ENCODE measurements at places on chromosomes 5 and 9. TPM values are rescaled to one million over a fixed set of nuclear protein-coding genes. Genes with fewer than 3 reads are reported as not detected.

SLC27A4 gene
- total RNA-seq, result 14.4 TPM

ADAMTS6 gene
- total RNA-seq, result 3.2 TPM

TNC gene
- total RNA-seq, result not detected

ABLIM3 gene
- total RNA-seq, result not detected

ARID3C gene
- not detected for total RNA-seq

MRPS30 gene
- total RNA-seq, result 41.8 TPM

PLPP7 gene
- 0.39 TPM for total RNA-seq

CBY3 gene
- not detected for total RNA-seq

DNA sequence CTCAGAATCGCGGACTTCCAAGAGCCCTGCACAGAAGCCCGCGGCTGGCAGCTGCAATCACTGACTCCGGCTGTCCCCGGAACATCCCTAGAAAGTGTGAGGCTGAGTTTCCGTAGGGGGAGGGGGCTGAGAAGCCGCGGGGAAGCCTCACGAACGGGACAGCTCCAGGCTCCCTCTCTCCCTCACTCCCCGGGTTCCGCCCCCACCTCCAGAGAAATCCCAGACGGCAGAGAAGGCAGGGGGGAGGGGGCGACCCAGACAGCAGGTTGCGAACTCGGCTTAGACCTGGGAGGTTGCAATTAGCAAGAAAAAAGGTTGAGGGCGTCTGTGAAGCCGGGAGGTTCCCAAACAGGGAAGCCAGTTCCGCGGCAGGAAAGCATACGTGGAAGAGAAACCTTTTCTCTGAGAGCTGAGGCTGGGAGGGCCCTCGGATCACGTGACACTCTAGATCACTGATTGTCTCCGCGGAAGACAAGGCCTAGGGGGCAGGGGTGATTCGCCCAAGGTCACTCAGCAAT lies 73.8 kb upstream of the CPLX2 start:
- H3K27ac ChIP-seq, result no peak overlapping the region
- peaks cover 8% of the 10 kb centered on the region for H3K4me1 ChIP-seq
- no peaks in the 10 kb centered on the region for H3K36me3 ChIP-seq
- peaks cover 64% of the 10 kb centered on the region for H3K27me3 ChIP-seq

- no peaks in the 10 kb centered on the region for H3K27me3 ChIP-seq
- H3K4me3 ChIP-seq, result no peak overlapping the region
Observed at GRCh38 chr5:44675296-44675695, 133.5 kb upstream of the MRPS30 start.

DNA sequence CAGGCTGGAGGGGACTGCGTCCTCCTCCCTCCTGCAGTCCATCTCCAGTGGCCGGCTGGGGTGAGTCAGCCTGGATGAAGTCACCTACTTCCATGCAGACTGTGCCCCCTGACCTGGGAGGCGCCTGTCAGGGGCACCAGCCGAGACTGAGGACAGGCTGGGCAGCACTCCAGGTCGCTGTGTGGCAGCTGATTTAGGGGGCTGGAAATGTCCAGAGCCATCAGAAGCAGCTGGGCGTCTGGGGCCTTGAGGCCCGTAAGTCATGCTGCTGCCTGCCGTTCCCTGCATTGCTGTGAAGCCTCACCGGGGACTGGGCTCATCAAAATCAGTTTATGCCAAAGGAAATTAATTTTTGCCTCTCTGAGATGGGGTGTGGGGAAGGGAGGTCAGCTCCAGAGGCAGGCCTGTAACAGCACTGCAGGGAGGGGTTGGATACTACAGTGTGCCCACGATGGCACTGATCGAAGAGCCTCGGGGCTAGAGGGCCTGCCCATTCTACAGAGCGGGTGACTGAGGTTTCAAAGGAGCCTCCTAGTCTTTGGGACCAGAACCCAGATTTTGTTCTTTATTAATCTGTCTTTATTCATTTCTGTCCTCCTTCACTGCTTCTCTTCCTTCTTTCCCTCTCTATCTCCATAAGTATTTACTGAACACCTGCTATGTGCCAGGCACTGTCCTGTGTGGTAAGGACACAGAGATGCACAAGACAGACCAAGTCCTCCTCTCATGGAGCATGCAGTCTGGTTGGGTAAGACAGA lies 70.4 kb upstream of the PSD2 start:
- DNase-seq, result no peak
- no peak overlapping the region for H3K27ac ChIP-seq
- no peak overlapping the region for H3K4me3 ChIP-seq
- no peaks in the 10 kb centered on the region for H3K36me3 ChIP-seq
- peaks cover 17% of the 10 kb centered on the region for H3K4me1 ChIP-seq
- H3K27me3 ChIP-seq, result no peaks in the 10 kb centered on the region

- peaks cover 5% of the 10 kb centered on the region for H3K27me3 ChIP-seq
- H3K4me1 ChIP-seq, result peaks cover 4% of the 10 kb centered on the region
- DNase-seq, result no peak
- H3K4me3 ChIP-seq, result no peak overlapping the region
Observed at GRCh38 chr9:129209580-129209979, 31.5 kb upstream of the IER5L start.

DNA sequence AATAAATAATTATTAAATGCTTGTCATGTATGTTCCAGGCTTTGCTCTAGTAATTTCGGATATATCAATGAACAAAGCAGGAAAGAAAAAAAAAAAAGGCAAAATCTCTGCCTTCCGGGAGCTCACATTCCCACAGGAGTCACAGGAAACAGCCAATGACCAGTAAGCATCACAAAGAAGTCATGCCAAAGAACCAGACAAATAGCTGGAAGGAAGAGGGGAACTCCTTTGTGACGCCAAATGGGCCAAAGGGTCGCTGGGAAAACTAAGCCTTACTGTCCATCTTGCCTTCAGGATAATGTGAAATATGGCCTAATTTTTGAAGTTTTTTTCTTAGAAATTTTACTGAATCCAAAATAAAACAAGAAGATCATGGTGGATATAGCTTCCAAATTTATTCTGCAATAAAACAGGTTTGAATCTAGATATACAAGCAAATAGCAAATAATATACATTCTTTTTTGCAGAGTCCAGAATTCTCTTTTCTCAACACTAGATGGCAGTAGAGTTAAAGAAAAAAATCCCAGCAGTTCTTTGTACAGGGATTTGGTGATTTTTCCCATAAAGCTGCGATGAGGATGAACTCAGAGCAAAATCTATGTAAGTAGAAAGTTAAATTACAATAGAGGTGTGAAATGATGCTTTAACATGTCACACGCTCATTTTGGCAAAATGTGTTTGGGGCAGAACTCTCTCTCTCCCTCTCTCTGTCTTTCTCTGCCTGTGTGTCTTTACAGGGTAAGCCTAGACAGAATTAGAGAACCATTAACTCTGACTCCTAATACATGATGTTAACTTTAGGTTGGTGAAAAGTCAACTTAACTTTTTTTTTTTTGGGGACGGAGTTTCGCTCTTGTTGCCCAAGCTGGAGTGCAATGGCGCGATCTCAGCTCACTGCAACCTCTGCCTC lies 60.0 kb upstream of the TUT7 start:
- H3K36me3 ChIP-seq, result no peaks in the 10 kb centered on the region
- no peak overlapping the region for H3K4me3 ChIP-seq
- DNase-seq, result no peak
- H3K27me3 ChIP-seq, result peaks cover 2% of the 10 kb centered on the region
- H3K27ac ChIP-seq, result no peak overlapping the region

DNA sequence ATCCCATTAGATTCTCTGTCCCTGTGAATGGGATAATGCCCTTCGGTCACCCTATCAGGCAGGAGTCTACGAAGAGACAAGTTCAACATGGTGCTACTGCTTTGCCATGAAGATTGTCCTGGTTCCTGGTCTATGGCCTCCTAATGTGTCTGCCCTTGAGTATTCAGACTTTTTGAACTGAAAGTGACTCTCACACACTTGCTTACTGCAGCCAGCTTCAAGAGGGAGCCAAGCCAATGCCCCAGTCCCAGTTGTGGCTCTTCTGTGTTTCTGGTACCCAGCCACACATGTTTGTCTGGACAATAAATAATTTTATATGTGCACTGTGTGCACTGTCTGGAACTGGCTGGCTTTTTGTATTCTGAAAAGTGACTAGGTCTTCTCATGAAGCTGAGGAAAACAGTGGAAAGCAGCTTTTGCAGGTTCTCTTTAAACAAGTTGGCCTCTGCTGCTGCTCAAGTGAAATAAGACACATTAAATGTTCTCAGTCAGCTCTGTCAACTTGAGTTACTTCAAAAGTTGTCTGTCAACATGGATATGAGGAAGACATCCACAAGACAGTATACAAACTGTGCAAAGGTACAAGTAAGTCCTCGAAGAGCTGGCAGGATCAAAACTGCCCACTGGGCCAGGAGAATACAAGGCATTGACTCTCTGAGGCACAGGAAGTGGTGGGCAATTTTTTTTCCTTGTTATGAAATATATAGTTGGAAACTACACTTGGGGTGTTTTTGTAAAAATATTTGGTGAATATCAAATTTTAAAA lies 60.0 kb downstream of the ZNF608 start:
- peaks cover 37% of the 10 kb centered on the region for H3K4me1 ChIP-seq
- H3K4me3 ChIP-seq, result no peak overlapping the region
- H3K36me3 ChIP-seq, result peaks cover 2% of the 10 kb centered on the region

DNA sequence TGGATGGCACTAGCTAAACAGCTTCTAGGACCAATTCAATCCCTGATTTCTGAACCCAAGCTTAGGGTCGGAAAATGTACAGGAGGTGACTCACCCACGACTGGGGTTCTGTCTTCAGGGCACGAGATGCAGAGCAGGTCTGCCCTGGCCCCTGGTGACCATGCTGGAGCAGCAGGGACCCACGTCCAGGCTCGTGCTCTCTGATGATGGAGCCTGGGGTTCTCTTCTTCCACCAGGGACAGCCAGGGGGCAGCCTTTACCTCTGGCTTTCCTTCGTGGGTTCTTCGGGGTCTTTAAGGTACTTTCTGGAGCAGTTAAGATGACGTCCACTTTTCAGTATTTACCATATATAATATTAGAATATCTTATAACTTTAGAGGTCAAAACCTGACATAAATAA lies 2.1 kb downstream of the CFAP77 start:
- no peaks in the 10 kb centered on the region for H3K36me3 ChIP-seq
- DNase-seq, result no peak
- H3K27ac ChIP-seq, result no peak overlapping the region
- H3K4me1 ChIP-seq, result peaks cover 24% of the 10 kb centered on the region
- peaks cover 26% of the 10 kb centered on the region for H3K27me3 ChIP-seq

DNA sequence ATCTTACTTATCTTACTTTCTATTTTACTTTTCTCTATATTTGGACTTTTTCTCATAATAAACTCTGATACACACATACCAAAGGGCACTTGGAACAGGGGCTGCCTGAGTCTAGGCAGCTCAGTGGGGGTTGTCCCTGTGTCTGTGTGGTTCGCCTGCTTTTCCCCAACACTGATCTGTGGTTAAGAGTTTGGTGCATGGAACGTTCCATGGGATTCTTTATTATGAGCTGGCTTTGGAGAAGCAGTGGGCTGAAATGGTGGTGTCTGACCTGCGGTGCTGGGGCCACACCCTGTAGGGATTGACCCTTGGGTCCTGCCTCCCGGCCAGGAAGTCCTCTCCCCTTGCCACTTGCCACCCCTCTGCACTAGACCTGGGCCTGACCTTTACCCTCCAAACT lies 47.4 kb downstream of the ANKRD33B start:
- H3K27me3 ChIP-seq, result no peaks in the 10 kb centered on the region
- H3K4me1 ChIP-seq, result peaks cover 73% of the 10 kb centered on the region
- H3K27ac ChIP-seq, result no peak overlapping the region
- peaks cover 8% of the 10 kb centered on the region for H3K36me3 ChIP-seq

- H3K27me3 ChIP-seq, result no peaks in the 10 kb centered on the region
- H3K4me3 ChIP-seq, result no peak overlapping the region
- H3K27ac ChIP-seq, result no peak overlapping the region
- H3K4me1 ChIP-seq, result no peaks in the 10 kb centered on the region
- no peaks in the 10 kb centered on the region for H3K36me3 ChIP-seq
Observed at GRCh38 chr9:74662674-74663073, 165.5 kb downstream of the RORB start.

GRCh38 chr9:124202447-124202971 lies 55.2 kb upstream of the NEK6 start:
- DNase-seq, result peak; percentile 75
- no peaks in the 10 kb centered on the region for H3K36me3 ChIP-seq
- peak overlapping the region; percentile 80 for H3K4me3 ChIP-seq
- H3K4me1 ChIP-seq, result peaks cover 96% of the 10 kb centered on the region
- peak overlapping the region; percentile 99 for H3K27ac ChIP-seq

- H3K4me3 ChIP-seq, result no peak overlapping the region
- H3K27me3 ChIP-seq, result peaks cover 4% of the 10 kb centered on the region
- no peaks in the 10 kb centered on the region for H3K36me3 ChIP-seq
- no peak for DNase-seq
- H3K27ac ChIP-seq, result no peak overlapping the region
Observed at GRCh38 chr5:137217599-137218200, 281.4 kb downstream of the SPOCK1 start.

DNA sequence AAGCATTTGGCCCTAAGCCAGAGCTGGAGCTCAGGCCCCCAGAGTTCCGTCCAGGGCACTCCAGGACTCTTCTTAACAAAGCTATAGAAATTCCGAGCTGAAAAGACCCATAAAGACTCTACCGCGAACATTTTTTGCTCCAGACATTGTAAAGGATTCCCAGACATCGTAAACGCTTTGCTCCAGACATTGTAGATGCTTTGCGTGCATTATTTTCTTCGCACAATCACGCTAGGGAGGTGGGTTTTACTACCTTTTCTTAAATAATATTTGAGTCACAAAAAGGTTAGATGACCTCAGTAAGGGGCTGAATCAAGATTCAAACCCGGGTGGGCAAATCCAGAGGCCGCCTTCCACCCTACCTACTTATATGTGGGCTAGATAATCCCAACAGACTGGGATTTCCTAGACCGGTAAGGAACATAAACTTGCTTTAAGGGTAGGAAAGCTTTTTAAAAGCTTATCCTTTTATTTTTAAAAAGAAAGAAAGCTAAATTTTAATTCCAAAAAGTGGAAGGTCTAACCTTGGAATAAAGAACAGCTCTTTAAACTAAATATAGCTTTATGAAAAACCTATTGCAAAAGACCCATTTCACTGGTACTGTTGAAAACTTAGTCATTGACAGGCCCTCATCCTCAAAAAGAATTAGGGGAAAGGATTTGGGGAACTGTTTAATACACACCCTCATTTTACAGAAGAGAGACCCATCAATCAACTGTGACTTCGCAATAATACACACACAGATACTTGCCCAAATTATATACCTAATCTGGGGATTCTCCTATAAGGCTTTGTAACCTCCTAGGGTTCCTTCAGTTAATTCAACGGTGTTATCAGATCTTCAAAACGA lies 822 bp upstream of the TNIP1 start:
- no peak for DNase-seq
- H3K36me3 ChIP-seq, result peaks cover 42% of the 10 kb centered on the region
- H3K4me3 ChIP-seq, result peak overlapping the region; percentile 93
- H3K4me1 ChIP-seq, result peaks cover 88% of the 10 kb centered on the region

Data from activated B cell treated with CpG ODN at 0.5 μM for 24 hours (primary cell).